ENCODE measurements at places on chromosomes 1 and 21.

- no peak for DNase-seq
These were observed 749 bp downstream of the PCBP3 start for GRCh38 chr21:45644041-45644906.

GRCh38 chr1:7388488-7389185 is 382.5 kb upstream of the VAMP3 start:
- peak; percentile 74 for DNase-seq

GRCh38 chr1:41905093-41905675 is 13.5 kb downstream of the HIVEP3 start:
- DNase-seq: no peak

DNA sequence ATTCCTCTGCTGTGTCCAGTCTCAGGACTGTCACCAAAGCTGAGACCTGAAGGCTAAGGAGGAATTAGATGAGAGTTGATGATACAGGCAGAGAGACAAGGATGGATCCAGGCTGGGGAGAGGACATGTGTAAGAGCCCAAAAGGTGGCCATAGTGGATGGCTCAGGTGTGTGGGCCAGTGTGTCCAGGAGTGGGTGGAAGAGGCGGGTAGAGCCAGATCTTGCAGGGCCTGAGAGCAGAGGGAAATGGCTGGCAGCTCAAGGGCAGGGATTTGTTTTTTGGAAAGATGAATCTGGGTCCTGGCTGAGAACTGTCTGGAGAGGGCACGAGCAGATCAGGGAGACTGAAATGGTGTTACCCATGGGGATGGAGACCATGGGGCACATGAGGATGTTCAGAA is 38.1 kb downstream of the AZIN2 start:
- DNase-seq: no peak

GRCh38 chr21:39051588-39051949 is 131.7 kb downstream of the PSMG1 start:
- no peak for DNase-seq

DNA sequence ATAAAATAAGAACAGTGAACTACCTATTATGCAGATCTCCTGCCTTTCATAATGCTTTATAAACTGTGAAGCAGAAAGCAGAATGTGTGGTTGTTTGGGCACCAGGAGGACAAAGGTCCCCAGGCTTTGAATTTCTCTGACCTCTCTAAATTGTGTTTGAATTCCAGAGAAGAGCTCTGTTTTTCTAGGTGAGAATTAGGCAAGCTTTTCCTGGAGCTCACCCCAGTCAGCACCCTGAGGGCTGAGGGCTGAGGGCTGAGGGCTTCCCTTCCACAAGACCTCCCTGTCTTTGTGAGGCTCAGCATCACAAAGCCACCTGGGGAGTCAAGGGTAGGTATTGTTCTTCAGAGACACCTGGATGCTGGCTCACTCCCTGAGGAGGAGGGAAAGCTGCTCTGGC is 45.5 kb upstream of the LRIG2 start:
- no peak for DNase-seq

DNA sequence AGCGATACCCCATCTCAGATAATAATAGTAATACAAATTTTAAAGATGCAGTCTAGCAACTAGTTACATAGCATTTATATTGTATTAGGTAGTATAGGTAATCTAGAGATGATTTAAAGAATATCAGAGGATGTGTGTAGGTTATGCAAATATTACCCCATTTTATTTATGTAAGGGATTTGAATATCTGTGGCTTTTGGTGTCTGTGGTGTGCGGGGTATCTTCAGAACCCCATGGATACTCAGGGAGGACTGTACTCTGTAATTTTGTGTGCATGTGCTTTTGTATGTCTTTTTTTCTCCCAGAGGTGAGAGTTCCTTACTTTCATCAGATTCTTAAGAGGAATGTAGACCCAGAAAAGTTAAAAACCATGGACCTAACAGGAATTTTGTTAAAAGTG is 12.8 kb downstream of the RNF2 start:
- no peak for DNase-seq

- DNase-seq: no peak
These were observed 169.3 kb downstream of the SLC45A1 start for GRCh38 chr1:8487249-8487648.

DNA sequence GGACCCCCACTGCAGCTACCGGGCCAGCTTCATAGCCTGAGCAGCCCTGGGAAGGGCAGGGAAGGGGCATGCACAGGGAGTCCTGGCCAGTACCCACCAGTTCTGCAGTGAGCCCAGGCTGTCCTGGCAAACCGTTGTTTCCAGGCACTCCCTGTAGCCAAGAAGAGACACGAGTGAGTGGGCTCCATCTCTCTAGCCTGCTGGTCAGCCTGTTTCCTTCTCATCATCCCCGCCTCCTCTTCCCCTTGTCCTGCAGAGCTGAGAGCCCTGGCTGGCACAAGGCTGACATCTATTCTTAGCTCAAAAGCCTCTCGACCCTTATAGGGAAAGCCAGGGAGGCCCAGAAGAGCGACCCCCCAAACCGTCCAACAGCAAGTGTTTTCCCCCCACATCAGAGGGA is 28.7 kb downstream of the COL16A1 start:
- DNase-seq: no peak

GRCh38 chr21:45333583-45334121 is 46.0 kb upstream of the POFUT2 start:
- no peak for DNase-seq

- no peak for DNase-seq
These were observed 36.5 kb downstream of the DPT start for GRCh38 chr1:168692472-168692871.

GRCh38 chr1:234614081-234614489 is 4.1 kb upstream of the IRF2BP2 start:
- DNase-seq: no peak

DNA sequence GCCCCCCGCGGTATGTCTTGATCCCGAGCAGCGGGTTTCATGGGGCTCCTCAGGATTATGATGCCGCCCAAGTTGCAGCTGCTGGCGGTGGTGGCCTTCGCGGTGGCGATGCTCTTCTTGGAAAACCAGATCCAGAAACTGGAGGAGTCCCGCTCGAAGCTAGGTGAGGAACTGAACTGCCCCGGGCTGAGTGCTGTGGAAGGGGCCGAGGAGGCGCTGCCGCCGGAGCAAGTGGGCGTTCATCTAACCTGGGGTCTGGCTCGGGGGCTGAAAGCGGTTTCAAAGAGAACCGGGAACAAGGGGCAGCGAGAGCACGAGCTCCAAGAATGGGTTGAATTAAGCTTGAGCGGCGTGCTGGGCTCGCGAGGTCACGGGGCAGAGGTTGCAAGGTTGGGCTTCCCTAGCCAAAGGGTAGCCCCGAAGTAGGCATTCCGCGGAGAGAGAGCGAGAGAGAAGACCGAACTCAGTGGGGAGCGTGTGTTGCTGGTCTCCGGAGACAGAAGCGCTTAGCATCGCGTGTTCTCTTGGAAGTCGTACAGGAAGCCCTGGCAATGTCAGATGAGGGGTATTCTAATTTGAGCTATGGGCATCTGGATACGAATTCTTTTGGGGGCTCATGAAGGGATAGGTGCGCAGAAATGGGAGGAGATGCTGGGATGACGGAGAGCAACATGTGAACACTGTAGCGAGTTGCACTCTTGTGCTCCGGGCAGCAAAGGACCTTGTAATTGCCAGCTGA is 732 bp downstream of the HS2ST1 start:
- DNase-seq: peak; percentile 52

DNA sequence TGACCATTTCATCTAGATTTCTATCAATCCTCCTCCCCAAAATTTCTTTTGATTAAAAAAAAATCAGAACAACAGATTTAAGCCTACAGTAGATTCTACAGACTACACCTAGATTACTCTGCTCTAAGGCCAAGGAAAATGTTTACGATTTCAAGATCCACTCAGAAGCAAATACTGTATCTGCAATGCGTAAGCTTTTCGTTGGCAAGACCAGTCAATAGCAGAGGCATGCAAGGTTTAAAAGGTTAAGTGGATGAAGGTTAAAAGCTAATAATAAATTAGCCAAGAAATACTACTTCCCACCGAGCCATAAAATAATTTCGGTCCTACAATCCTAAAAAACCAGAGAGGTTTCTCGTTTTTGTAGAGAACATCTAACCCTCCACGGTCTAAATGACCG is 1.3 kb downstream of the CLSTN1 start:
- no peak for DNase-seq

DNA sequence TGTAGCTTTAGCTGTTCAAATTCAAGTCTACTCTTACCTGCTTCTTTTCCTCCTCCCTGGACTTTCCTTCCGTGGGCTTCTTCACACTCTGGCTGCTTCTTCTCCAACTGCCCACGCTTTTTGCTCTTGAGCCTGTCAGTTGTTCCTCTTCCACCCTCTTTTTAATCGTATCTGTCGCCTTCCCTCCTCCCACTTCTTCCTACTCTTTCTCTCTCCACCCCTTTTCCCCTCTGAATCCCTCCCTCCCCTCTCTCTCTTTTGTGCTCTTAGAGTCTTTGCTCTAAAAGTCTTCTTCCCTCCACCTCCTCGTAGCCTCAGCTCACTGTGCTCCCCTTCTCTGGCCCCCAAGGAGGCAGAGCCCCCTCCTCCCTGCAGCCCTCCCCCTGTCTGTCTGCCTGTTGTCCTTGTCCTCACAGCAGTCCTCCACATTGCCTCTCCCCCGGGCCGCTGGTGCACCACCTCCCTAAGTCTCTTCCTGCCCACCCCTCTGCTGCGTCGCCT is 12.9 kb upstream of the GJA5 start:
- no peak for DNase-seq

DNA sequence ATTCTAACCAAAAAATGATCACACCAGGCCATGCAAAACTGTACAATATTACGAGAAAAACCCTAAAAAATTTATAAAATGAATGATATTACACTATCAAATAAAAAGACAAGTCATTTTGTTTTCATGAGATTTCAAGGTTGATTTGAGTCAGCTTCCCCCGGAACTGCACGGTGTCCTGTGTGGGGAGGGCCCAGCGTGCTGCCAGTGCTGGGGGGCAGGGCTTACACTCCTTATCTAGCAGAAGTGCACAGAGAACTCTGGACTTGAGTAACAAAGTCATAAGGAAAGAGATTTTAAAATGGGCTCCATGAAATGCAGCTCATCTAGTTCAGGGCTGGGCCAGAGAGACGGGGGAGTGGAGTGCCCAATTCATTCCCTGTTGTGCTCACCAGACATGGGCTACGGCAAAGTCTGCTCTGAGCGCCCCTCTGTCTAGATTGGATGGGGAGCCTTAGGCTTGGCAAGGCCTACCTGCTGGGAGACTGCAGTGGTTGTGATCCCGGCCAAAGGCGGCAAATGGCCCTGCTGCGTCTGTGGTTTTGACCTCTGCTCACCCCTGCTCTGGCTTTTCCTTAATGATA is 50.1 kb downstream of the COQ8A start:
- no peak for DNase-seq

DNA sequence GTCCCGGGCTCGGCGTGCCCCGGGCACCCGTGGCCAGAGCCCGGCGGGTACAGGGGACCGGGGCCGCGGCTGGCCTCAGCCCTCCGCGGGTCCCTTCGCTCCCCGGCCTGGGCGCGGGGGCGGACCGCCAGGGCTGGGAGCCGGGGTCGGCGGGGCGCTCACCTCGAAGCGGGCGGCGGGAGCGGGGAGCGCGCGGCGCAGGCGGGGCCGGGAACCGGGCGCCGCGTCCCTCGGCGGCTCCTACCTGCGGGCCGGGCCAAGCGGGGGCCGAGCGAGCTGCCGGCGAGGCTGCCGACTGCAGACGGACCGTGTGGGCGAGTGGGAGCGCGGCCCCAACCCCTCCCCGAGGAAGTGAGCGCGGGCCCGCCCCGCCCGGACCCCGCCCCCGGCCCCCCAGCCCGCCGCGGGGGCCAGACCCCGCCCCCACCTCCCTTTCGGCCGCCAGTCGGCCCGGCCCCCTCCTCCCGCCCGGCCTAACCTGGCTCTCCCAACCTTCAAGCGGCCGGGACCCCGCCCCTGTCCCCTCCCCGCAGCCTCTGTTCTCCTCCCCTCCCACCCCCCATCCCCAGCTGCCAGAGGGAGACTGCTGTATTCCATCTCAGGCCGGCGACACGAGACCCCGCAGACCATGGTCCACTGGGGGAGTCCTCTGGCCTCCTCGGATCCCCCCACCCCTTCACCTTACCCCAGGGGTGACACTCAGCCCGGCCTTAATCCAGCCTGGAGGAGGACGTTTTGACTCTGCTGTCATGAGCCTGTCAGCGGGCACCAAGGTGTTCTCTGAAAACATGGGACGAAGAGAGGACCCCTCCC is at the start of gene FHL3:
Gene FHL3, minus strand, starts transcription at position 320 of the 813 bp plus-strand sequence. CDS start 6,102 bp downstream, outside the sequence.
- peak; percentile 45 for DNase-seq

DNA sequence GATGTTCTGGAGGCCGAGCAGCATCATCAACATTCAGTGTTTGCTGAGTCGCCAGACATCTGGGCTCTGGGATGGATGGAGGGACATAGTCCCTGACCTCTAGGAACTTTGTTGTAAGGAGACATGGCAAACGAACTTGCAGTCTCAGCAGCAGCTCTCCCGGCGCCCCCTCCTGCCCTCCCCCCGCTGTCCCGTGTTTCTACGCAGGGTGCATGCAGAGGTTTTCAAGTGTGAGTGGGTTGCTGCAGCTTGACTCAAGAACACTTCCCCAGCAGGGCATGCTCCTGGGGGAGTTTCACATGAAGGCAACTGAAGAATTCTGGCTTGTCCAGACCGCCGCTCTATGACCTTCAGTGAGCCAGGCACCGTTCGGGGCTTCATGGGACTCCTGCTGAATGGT is 121.9 kb downstream of the CAMTA1 start:
- DNase-seq: no peak

- no peak for DNase-seq
These were observed 110.8 kb downstream of the PLXNA2 start for GRCh38 chr1:208133355-208133754.

All from SHP77 (cell line).